ENCODE measurements at places on chromosomes 1 and 21.

DNA sequence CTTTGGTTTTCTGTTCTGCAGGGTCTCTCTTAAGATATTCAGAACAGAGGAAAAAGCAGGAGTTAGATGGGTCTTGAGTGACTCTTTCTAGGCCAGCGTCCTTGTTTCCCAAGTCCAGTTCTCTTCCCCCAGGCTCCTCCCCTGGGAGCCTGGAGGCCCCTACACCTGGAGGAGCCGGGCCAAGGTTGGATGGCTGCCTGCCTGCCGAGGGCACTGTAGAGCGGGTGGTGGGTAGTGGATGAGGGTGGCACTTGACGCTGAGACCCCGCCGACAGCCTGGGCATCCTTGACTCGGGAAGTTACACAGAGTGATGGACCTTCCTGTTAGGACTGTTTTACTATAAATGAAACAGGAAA lies 17.4 kb upstream of the KANK4 start:
- DNase-seq = no peak

DNA sequence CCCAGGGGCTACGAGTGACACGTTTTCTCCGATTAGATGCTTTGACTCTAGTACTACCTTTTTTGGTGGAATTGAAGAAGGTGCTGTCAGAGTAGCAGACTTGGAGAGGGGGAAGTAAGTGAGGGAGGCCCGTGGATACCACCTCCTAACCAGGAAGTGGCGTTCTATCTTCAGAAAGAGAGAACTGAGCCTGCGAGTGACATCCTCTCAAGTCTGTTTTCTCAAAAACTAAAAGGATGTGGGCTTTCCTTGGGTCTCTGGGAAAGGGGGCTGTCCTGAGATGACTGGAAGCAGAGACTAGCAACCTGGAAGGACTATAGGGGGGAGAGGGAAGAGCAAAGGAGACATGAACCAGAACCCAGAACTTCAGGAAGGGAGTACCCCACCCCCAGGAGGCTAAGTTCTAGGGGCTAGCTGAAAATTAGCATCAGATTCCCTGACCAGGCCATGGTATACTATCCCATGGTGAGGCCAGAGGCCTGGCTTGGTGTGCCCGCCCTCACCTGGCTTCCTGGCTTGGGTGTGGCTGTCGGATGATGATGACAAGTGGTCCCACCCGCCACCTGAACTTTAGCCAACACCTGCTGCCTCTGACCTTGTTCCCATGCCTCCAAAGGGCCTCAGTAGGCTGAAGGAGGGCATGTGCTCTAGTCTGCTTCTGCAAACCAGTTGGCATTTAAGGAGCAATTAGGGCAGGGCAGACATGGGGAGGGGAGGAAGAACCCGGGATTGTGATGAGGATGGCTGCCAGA lies 49.1 kb downstream of the ATP2B4 start:
- no peak for DNase-seq

DNA sequence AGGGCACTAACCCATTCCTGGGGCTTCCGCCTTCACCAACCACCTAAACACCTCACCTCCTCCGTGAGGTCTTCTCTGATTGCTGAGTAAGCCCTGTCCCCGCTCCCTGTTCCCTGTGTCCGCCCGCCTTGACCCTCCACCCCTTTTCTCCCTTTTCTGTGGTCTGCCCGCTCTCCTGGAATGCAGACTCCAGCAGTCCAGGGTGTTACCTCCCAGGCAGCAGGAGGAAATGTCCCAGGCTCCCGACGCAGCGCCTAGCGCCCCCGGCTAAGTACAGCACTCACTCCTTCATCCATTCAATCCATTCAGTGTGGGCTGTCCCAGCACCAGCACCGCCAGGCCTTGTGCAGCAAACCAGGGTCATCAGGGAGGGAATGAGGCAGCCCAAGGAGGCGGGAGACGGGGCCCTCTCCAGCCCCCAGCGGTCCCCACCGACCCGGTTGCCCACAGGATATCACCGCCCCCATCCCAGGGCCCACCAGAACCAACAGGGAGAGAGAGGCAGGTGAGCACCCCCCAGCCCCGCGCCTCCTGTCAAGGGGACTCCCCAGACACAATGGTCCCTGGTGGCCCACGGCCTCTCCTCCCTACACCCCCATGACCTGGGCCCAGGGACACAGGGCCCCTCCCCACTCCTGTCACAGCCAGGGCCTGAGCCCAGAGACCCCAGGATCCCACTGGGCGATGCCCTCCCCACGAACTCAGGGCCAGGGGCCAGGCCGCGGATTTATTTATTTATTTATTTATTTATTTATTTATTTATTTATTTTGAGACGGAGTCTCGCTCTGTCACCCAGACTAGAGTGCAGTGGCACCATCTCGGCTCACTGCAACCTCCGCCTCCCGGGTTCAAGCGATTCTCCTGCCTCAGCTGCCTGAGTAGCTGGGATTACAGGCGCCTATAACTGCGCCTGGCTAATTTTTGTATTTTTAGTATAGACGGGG lies 10.2 kb downstream of the TNFRSF14 start:
- DNase-seq = no peak

DNA sequence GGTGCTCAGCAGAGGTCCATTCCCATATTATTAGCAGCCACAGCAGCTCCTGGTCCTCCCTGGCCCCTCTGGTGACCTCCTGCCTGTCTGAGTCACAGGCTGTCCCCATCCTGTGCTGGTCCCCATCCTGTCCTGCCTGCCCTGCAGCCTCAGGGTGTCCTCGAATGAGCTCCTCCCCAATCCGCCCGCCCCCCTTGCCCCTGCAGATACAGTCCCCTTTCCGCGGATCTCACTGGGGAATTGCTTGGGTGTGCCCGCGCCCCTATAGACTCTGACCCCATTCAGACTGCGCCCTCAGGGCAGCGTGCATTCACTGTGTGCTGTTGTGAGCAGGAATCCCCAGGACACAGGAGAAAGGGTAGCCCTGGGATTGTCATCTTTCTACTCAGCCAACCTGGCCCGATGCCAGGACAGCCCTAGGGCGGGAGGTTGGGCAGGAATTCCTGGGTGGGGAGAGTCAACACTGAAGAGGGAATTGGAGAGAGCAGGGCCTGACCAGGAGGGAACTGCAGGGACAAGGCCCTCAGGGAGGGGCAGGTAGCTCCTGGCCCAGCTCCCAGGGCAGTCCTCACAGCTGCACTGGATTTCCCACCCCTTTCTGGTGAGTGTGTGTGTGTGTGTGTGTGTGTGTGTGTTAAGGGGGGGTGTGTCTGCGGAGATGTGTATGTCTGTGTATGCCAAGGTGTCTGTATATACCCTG lies 1.1 kb upstream of the GUCA2A start:
- DNase-seq = no peak

- no peak for DNase-seq
These were observed 6.5 kb downstream of the THEMIS2 start for GRCh38 chr1:27878787-27879335.

- no peak for DNase-seq
These were observed 54.7 kb downstream of the APP start for GRCh38 chr21:26115899-26116298.

- DNase-seq = no peak
These were observed 77.4 kb downstream of the ASH1L start for GRCh38 chr1:155485222-155485621.

DNA sequence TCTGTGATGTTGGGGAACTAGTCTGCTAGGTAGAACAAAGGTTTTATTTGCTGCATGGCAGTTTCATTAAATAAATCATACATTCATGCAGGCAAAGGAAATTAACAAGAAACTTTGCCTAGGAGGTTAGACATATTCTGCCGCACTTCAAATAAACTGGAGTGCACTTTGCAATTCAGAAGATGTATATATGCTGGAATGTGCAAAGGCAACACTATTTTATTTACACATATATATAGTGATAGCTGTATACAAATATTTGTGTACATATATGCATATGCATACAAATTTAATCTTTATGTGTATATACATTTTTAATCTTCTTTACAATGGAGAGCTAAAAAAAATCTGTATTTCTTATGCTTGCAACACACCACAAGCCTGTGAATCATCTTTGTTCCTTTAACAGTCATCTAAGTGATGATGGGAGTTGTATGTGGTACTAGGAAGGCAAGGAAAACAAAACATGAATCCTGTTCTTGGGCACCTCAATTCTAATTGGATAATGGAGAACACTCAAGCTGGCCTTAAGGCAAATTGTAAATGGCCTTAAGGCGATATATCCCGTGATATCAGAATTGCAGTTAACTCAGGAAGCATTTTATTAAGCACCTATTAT lies 605.8 kb upstream of the CAMK1G start:
- no peak for DNase-seq

- no peak for DNase-seq
These were observed 57.8 kb upstream of the TARBP1 start for GRCh38 chr1:234536741-234537140.

DNA sequence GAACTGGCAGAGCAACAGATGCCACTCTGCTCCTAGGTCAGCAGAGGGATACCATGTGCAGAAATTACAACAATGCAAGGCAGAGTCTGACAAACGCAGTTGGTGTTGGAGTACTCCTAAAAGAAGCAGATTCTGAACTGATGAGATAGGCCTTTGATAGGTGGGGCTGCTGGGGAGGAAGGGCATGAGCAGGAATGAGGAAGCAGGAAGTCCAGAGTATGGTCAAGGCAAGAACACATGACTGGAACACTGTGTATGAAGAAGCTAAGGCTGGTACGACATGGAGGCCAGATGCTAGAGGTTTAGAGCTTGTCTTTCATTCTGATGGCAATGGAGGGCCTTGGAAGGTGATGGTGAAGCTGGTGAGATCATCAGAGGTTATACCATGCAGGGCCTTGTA lies 11.5 kb upstream of the THRAP3 start:
- DNase-seq = no peak

- no peak for DNase-seq
These were observed 26.9 kb downstream of the DISP3 start for GRCh38 chr1:11505591-11506538.

DNA sequence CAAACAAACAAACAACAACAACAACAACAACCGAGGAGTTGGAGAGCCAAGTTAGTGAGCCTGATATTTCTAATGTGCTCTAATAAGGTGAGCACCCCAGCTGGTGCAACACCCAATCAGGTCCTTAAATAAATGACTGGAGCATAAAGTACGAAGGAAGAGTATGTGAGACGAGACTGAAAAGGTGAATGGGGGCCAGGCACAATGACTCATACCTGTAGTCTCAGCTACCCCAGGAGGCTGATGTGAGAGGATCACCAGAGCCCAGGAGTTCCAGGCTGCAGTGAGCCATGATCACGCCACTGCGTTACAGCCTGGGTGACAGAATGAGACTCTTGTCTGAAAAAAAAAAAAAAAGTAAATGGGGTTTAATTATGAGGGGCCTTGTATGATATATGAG lies 152.0 kb upstream of the ZRANB2 start:
- no peak for DNase-seq

GRCh38 chr1:59738591-59739015 lies 76.1 kb upstream of the HOOK1 start:
- DNase-seq = no peak

- no peak for DNase-seq
These were observed 601 bp downstream of the CCT8 start for GRCh38 chr21:29072873-29073221.

- DNase-seq = no peak
These were observed 27.0 kb downstream of the SDC3 start for GRCh38 chr1:30881319-30882181.

DNA sequence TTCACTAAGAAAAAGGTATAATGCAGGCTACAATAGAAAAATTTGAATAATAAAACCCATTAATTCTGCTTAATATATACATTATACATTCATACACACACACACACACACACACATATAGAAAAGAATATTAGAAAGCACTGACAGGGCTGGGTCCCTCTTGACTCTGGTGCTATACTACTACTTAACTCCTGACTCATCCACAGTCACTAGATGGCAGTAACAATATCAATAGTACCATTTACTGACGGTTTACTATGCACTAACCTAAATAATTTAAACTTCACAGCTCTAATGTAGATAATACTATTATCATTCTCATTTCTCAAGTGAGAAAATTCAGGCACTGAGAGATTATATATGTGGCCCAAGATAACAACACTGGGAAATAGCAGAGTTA lies 87.5 kb downstream of the COP1 start:
- DNase-seq = no peak

All from hematopoietic multipotent progenitor cell treated with erythropoietin and hydrocortisone succinate and interleukin-3 and kit ligand, for 17 days (in vitro differentiated cells).